Fibroblast of skin of back (primary cell): ENCODE measurements at places on chromosomes 11 and 22.

GRCh38 chr22:23892130-23892529 is 2.1 kb upstream of the MIF start:
- DNase-seq: no peak

GRCh38 chr22:39234472-39234787 is 10.4 kb downstream of the PDGFB start:
- peak; percentile 64 for DNase-seq

DNA sequence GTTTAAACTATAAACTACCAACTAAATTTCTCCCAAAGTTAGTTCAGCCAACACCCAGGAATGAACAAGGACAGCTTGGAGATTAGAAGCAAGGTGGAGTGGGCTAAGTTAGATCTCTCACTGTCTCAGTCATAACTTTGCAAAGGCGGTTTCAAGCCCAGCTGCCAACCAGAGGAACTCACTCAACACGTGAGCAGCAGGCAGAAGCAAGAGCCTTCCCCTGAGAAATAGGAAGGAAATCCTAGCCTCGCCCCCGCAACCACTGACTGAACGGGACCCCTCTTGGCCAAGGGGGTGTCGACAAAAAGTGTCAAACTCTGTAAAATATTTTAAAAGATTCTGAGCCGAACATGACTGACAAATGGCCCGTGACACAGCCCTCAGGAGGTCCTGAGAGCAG is 4.4 kb upstream of the KRTAP5-9 start:
- no peak for DNase-seq

- DNase-seq: no peak
Observed at GRCh38 chr11:32597921-32598320, 14.3 kb downstream of the EIF3M start.

DNA sequence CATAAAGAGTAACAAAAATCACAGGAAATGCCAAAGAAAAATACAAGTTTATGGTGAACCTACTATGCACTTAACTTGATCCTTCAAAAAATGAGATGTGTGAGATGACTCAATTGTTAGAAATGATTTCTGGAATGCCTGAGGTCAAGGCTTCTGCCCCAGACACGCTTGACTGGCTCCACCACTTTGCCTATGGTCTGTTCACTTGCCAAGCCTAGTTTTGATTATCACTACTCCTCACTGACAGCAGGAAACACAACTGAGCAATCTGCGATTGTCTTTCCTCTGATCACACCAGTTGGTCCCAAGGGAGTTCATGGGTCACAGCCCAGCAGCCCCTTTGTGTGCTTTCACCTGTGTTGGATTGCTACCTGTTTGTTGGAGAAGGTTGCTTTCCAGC is 20.6 kb upstream of the PRDM10 start:
- peak; percentile 90 for DNase-seq

DNA sequence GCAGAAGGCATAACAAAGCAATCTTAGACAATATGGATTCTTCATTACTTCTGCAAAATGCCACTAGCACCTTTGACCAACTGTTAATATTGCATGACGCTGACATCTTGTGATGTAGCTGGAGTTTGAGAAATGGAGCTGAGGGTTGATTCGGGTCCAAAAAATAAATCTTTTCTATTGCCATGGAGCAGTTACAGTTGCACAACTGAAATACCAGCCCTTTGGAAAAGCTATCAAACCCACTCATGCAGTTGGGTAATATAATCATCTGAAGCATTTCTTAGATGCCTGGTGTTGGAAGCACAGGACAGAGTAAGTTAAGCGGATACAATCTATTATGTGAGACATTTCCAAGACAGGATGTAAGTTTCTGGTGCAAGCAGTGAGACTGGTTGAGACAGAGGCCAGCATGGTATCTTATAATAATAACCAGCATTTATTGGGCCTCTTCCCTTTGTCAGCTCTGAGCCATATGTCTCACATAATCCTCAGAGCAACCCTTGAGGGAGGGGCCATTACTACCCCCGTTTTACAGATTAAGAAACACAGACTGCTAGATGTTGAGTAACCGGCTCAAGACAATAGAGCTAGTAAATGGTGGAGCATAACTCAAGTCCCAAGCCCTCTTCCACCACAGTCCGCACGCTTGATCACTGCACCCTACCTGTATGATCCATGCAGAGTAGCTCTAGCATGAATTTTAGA is 74.9 kb upstream of the CAPRIN1 start:
- no peak for DNase-seq

DNA sequence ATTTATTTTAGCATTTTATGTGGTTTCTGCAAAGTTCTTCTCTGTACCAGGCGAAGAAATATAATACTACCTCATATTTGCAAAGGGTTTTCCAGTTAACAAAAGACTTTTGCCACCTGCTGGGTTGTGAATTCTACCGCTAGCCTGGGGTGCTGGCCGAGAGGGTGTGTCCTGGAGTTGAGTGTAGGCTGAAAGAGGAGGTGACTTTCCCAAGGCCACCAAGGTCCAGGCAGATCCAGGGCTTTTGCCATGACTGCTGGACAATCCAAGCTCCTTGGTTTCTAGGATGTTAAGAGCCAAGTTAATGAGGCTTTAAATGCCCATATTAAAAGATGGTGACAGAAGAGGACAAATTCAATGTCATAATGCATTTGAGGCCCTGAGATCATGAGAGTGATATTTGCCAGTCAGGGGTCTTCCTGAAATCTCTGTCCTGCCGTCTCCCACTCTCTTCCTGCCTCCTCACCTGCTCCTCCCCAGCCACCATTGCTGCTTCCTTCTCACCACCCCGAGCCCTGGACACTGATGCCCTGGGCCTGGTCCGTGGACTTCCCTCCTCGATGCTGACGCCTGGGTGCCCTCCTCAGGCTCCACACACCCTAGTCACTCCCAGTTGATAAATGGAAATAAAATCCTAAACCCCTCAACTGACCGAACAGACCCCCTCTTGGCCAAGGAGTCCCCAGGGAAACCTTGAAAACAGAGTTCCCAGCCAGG is 825.6 kb downstream of the TBC1D22A start:
- DNase-seq: no peak

GRCh38 chr11:131137046-131137445 is 220.8 kb upstream of the SNX19 start:
- DNase-seq: peak; percentile 82

GRCh38 chr11:127098684-127099083 is 98.1 kb upstream of the KIRREL3 start:
- DNase-seq: peak; percentile 1

DNA sequence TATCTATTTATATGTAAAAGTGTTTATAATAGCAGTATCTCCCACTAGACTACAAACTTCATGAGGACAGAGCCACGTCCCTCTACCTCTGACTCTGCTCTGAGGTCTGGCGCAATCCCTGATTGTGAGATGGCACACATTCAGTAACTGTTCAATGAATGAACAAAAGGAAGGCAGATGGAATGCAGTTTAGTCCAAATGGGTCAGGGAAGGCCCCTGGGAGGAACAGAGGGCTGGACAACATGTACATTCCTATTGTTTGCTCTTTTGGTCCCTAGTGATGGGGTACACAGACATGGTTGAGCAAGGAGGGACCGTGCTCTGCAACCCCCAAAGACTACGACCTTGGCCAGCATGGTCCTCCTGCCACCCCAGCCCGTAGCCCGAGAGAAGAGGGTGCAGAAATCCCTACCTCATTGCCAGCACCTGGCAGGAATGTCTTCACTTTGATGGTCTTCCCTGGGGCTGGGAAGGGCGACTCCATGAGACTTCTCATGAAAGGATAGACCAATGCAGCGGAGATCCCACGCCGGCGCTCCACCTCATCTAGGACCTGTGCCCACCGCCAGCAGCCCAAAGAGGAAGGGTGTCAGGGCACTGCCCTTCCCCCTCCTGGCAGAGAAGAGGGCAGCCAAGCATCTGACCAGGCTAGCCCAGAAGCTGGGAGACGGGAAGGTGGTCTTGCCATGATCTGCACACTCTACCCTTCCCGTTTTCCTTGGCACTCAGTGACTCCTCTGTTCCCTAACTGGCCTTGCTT is 24.3 kb downstream of the RPL27A start:
- DNase-seq: no peak

GRCh38 chr22:39545386-39546365 is 13.1 kb upstream of the RPS19BP1 start:
- no peak for DNase-seq

DNA sequence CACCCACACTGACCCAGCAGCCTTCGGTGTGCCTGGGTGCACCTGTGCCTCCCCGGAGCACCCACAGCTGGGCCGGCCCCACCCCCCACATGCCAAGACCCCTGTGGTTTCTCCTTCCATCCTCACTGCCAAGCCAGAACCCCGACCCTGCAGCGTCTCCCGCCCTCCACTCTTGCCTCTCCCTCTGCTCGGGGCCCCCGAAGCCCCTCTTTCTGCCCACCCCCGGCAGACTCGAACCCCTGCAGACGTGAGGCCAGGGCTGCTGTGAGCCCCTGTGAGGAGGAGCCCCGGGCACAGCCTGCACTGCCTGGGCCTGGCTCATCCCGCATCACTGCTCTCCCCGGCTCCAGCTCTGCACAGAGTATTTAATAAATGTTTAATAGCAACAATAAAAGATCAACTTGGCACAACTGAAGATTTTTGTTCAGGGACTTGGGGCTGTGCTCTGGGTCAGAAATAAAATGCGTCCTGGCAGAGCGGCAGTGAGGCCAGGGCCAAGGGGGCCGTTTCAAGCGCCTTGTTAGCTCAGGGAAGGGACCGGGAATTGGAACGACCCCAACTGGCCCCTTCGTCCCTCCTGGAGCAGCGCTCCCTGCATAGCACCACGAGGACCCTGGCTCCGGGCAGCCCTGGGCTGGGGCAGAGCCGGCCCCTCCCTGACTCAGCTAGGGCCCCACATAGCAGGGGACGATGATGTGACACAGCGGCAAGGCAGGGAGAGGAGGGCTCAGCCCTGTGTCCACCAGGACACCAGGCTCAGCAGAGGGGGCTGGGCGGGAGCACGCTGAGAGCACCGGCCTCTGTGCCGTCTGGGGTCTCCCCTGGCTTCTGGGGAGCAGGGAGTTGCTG is 520.8 kb downstream of the BRD1 start:
- DNase-seq: no peak

DNA sequence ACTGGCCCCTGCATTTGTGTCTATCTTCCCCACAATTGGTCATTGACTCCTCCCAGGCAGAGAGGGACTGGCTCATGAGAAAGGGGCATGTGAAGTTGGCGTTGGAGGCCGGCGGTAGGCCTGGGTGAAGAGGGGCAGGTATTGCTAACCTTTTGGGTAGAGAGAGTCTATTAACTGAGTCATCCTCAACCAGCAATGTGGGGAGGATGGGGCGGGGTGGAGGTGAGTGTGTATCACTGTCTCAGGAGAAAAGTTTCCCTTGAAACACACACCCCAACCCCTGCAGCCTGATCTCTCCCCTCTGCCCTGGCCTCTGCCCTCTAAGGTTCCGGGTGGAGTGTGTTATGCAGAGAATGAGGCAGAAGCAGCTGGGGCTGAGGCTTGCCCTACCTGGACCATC is 60.1 kb upstream of the PHF21B start:
- DNase-seq: no peak

DNA sequence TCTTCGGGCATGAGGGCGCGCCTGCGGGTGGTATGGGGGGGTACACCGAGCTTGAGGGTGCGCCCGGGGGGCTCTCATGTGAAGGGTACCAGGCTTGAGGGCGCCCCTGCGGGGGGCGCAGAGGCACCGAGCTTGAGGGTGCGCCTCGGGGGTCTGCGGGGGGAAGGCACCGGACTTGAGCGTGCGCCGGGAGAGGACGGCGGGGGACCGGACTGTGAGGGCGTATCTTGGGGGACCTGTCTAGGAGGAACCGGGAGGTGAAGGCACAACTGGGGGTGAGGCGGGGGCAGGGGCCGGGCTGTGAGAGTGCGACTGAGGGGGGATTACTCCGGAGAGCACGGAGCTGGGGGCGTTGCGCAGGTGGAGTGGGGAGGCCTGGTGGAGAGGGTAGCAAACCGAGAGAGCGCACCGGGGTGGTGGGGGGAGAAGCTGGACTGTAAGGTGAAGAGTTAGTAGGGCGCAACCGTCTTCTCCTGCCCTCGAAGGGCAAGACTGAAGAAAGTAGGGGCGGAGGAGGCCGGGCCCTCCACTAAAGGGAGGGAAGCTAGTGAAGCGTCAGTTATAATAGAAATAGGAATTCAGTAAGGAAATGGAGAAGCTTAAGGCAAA is 1.1 kb upstream of the DDX6 start:
- peak; percentile 18 for DNase-seq

DNA sequence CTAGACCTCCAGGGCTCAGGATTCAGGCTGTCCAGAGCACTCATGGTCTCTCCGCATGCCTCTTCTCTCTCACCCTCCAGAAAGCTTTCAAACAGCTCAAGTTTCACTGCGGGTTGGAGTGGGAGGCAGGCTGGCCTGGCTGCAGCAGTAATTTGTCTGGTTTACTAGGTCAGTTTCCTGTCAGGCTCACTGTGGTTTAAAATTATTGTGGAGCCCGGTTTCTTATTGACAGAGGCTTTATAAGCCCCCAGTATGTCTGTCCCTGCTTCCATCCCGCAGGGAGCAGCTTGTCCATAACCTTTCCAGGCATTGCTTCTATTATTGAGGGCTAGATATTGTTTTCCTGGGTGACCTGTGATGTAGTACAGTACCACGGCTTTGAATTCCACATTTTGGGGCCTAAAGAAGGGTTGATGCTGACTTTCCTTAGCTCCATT is 235.3 kb upstream of the SORL1-AS1 start:
- peak; percentile 8 for DNase-seq

- DNase-seq: no peak
Observed at GRCh38 chr11:129385801-129386200, 10.2 kb downstream of the BARX2 start.

DNA sequence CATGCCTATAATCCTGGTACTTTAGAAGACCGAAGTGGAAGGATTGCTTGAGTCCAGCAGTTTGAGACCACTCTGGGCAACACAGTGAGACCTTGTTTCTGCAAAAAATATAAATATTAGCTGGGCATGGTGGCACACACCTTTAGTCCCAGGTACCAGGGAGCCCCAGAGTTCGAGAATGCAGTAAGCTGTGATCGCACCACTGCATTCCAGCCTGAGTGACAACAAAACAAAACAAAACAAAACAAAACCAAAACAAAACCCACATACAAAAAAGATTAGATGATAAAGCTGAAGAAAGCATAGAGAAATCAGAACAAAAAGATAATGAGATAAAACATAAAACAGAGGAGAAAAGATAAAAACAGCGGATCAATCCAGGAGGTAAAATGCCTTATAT is 62.1 kb downstream of the TCF20 start:
- no peak for DNase-seq

DNA sequence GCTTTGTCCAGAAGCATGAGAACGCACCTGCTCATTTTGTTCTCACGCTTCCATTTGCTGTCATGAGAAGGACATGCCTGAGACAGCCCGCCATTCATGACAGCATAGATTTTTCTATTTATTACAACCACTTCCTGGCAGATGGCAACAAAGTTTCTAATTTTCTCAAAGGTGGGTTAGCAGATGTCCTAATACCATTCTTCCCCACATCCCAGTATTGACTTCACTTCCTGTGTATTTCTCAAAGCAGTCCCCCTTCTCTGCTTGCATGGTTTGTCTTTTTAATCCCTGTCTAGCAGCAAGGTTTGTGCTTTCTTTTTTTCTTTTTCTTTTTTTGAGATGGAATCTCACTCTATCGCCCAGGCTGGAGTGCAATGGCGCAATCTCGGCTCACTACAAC is 94.3 kb downstream of the ISX start:
- DNase-seq: no peak

GRCh38 chr11:12901874-12902481 is 107.1 kb upstream of the RASSF10 start:
- peak; percentile 65 for DNase-seq

DNA sequence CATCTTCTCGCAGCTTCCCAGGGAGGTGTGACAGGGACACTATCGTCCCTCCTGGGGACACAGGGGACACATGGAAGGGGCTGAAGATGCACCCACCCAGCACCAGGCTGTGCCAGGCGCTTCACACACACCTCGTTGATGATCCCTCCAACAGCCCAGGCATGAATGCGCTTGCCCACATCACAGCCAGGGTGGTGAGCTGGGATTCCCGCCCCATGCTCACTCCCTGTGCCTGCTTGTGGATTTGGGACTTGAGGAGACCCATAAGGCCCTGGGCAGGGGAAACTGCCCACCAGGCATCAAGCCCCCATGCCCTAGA is 57.8 kb downstream of the OTOG start:
- no peak for DNase-seq
